ENCODE measurements at places on chromosomes 1 and 21. TPM values are rescaled to one million over a fixed set of nuclear protein-coding genes. Genes with fewer than 3 reads are reported as not detected.

DNA sequence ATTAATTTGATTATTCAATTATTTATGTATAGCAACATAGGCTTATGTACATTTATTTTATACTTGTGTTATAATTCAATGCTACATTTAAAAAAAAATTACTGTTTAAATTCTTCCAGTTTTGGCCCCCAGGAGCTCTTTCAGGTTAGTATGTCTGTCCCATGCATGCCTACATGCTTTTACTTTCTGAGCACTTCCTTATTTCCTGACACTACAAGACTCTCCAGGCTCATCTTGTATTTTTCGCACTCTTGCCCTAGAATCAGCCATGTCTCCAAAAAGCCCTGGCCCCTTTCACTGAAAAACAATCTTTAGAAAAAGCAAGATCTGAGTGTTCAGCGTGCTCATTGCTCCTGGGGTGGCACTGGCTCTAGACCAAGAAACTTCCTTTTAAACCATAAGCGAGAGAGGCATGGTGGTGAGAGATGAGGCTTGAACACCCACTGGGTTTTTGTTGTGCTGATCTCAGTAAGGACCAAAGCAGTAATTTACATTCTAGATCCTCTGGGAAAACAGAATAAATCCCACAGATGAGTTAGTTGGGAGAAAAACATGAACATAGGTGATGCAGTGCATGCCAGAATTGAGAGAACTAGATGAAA, 95.0 kb downstream of the SLC30A10 start:
- DNase-seq, result no peak
- H3K27me3 ChIP-seq, result no peaks in the 10 kb centered on the region
- H3K4me3 ChIP-seq, result no peak overlapping the region
- H3K4me1 ChIP-seq, result no peaks in the 10 kb centered on the region

GRCh38 chr1:91818713-91818975, 67.3 kb downstream of the TGFBR3 start:
- H3K36me3 ChIP-seq, result no peaks in the 10 kb centered on the region
- peaks cover 10% of the 10 kb centered on the region for H3K4me1 ChIP-seq
- no peak for DNase-seq
- no peaks in the 10 kb centered on the region for H3K27me3 ChIP-seq

GRCh38 chr1:168433238-168433637, 110.6 kb downstream of the XCL2 start:
- H3K27ac ChIP-seq, result no peak overlapping the region
- H3K27me3 ChIP-seq, result no peaks in the 10 kb centered on the region
- no peak for DNase-seq
- H3K36me3 ChIP-seq, result no peaks in the 10 kb centered on the region
- H3K4me3 ChIP-seq, result no peak overlapping the region

DNA sequence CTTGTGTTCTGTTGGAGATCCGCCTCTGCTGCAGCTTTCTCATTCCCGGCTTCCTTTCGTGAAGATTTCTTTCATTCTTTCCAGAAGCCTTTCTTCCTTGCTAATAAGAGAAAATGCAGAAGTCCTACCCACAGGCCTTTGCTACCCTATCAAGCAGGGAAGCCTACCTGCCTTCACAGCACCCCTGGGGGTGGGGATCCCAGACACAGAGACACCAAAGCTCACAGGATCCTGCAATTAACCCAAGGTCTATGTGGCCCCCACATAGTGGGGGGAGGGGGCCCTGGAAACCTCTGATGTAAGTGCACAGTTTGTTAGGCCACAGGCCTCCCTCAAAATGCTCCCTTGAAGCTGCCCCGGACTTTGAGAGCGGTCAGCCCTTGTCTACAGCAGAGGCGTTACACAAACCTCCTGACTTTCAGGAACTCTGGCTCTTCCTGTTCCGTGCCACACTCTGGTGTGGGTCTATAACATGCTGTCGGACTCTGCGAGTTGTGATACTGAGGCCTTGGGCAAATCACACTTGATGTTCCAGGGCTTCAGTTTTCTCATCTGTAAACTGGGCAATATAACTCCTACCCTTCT, 31.2 kb downstream of the NKAIN1 start:
- H3K4me3 ChIP-seq, result no peak overlapping the region
- H3K4me1 ChIP-seq, result no peaks in the 10 kb centered on the region
- no peak overlapping the region for H3K27ac ChIP-seq

- peaks cover 3% of the 10 kb centered on the region for H3K27me3 ChIP-seq
- H3K4me3 ChIP-seq, result no peak overlapping the region
- no peak overlapping the region for H3K27ac ChIP-seq
- no peak for DNase-seq
- H3K36me3 ChIP-seq, result no peaks in the 10 kb centered on the region
- peaks cover 75% of the 10 kb centered on the region for H3K4me1 ChIP-seq
Measured at GRCh38 chr1:205809942-205810345, 3.1 kb downstream of the SLC41A1 start.

GRCh38 chr1:236604905-236605806, 840 bp upstream of the HEATR1 start:
- H3K36me3 ChIP-seq, result no peaks in the 10 kb centered on the region
- DNase-seq, result no peak
- H3K27me3 ChIP-seq, result no peaks in the 10 kb centered on the region

- H3K4me1 ChIP-seq, result no peaks in the 10 kb centered on the region
- no peak overlapping the region for H3K4me3 ChIP-seq
- DNase-seq, result no peak
- H3K27me3 ChIP-seq, result peaks cover 1% of the 10 kb centered on the region
- H3K36me3 ChIP-seq, result no peaks in the 10 kb centered on the region
Measured at GRCh38 chr1:67755619-67756018, 70.6 kb downstream of the GADD45A start.

DNA sequence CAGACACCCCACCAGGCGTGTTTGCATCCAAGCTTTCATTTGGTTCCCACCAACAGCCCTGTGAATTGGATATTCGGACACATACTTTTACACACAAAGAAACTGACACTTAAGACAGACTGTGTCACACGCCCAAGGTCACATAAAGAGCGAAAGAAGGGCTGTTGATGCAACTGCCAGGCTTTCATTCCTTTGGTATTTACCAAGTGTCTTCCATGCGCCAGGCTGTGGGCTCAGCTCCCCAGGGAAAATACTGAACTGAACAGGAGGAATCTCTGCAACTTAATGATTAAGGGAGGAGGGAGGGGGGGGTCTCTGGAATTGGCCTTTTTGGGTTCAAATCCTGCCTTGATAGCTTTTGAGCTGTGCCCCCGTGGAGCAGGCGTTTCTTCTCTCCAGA, 122.8 kb downstream of the ACTL8 start:
- no peaks in the 10 kb centered on the region for H3K4me1 ChIP-seq
- no peak overlapping the region for H3K4me3 ChIP-seq
- no peaks in the 10 kb centered on the region for H3K27me3 ChIP-seq
- H3K27ac ChIP-seq, result no peak overlapping the region
- H3K36me3 ChIP-seq, result no peaks in the 10 kb centered on the region

GRCh38 chr1:112887599-112888283, 68.3 kb downstream of the SLC16A1 start:
- no peak overlapping the region for H3K4me3 ChIP-seq
- H3K36me3 ChIP-seq, result no peaks in the 10 kb centered on the region
- no peaks in the 10 kb centered on the region for H3K4me1 ChIP-seq
- no peak for DNase-seq

DNA sequence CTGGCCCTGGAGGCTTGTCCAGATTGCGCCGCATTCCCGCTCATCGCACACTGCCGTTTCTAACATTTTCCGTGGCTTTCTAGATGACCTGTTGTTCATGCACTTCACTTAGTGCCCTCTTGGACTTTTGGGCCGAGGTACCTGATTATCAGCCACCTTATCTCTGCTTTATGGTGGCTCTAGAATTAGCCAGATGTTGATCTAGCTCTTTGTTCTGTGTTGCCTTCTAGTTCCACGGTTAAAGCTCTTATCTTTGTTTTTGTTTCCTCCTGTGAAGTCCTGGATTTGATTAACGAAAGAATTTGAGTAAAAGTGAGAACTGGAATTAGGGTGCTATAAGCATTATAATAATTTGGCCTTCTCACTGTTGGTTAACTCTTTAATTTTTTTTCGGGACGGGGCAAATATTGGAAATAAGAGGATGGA, 945 bp downstream of the RNPEP start:
- no peaks in the 10 kb centered on the region for H3K27me3 ChIP-seq
- peak overlapping the region; percentile 73 for H3K27ac ChIP-seq
- H3K4me1 ChIP-seq, result peaks cover 16% of the 10 kb centered on the region
- peak overlapping the region; percentile 78 for H3K4me3 ChIP-seq
- H3K36me3 ChIP-seq, result no peaks in the 10 kb centered on the region

GRCh38 chr1:237309595-237310118, 267.7 kb downstream of the RYR2 start:
- no peaks in the 10 kb centered on the region for H3K36me3 ChIP-seq
- DNase-seq, result no peak
- no peaks in the 10 kb centered on the region for H3K27me3 ChIP-seq
- H3K4me3 ChIP-seq, result no peak overlapping the region
- H3K4me1 ChIP-seq, result no peaks in the 10 kb centered on the region
- H3K27ac ChIP-seq, result no peak overlapping the region

GRCh38 chr21:34924771-34925419, 124.2 kb downstream of the RUNX1 start:
- no peak overlapping the region for H3K4me3 ChIP-seq
- no peak for DNase-seq

- no peak for DNase-seq
- H3K36me3 ChIP-seq, result peaks cover 4% of the 10 kb centered on the region
- no peaks in the 10 kb centered on the region for H3K27me3 ChIP-seq
- H3K4me1 ChIP-seq, result no peaks in the 10 kb centered on the region
- H3K27ac ChIP-seq, result no peak overlapping the region
- no peak overlapping the region for H3K4me3 ChIP-seq
Measured at GRCh38 chr1:29083317-29084195, 40.1 kb downstream of the TMEM200B start.

DNA sequence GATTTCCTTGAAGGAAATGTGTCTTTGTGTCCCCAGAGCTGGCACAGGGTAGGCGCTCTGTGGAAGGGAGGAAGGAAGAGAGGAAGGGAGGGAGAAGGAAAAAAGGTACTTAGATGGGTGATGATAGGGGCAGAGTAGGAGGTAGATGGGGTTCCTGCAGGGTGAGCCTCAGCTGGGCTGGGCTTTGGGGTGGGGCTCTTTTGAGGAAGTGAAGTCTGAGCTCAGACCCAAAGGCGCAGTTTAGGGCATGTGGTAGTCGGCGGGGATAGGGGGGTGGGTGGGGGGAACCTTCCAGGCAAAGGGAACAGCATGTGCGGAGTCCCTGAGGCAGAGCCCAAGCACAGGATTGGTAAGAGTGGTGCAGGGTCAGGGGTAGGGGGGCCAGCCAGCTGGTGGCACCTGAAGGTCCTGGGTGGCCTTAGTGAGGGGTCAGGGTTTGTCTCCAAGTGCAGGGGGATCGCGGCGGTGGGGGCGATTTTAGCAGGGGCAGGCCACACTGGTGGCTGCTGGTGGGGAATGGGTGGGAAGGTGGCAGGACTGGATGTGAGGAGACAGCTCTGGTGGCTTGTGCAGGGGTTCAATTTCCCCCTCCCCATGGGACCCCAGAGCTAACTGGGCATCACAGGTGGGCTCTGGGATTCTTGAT, 8.4 kb upstream of the HTR6 start:
- no peak overlapping the region for H3K27ac ChIP-seq
- H3K4me3 ChIP-seq, result no peak overlapping the region
- H3K27me3 ChIP-seq, result no peaks in the 10 kb centered on the region
- DNase-seq, result no peak
- H3K36me3 ChIP-seq, result no peaks in the 10 kb centered on the region

- H3K36me3 ChIP-seq, result no peaks in the 10 kb centered on the region
- no peak for DNase-seq
- H3K27ac ChIP-seq, result no peak overlapping the region
- H3K4me1 ChIP-seq, result no peaks in the 10 kb centered on the region
Measured at GRCh38 chr1:230215031-230215430, 148.0 kb downstream of the GALNT2 start.

- peak overlapping the region; percentile 93 for H3K27ac ChIP-seq
- H3K36me3 ChIP-seq, result no peaks in the 10 kb centered on the region
- H3K4me3 ChIP-seq, result peak overlapping the region; percentile 93
- peaks cover 53% of the 10 kb centered on the region for H3K4me1 ChIP-seq
Measured at GRCh38 chr1:54052431-54052933, 522 bp downstream of the TMEM59 start.

RIMS3 gene
- 1.7 TPM for total RNA-seq

SLC25A44 gene
- total RNA-seq, result 30.8 TPM

RGS13 gene
- total RNA-seq, result 0.07 TPM

MYBPHL gene
- total RNA-seq, result not detected

KLHDC7A gene
- total RNA-seq, result not detected

All from CD8-positive, alpha-beta memory T cell (primary cell).